ENCODE measurements at places on chromosomes 3 and 15.
A peak's percentile ranks its signal among the peaks of the same experiment; 100 is the strongest.

- no peak for DNase-seq
These were observed 37.2 kb downstream of the CMSS1 start for GRCh38 chr3:99854756-99855298.

DNA sequence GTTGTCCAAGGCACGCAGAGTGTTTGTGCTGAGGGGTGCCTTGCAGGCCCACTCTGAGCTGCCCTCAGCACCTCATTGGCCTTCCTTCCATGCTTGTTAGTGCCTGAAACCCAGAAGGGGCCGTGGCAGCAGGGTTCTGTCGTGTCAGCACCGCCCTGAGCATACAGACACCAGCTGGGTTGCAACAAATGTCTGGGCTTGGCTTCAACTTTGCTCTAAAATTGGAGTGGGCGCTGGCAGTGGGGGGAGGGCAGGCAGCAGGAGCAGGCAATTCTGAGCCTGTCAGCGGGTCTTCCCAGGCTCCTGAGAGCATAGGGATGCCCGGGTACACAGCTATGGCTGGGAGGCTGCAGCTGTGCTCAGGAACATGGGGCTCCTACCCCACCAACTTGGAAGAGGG lies 464.3 kb downstream of the EPHA3 start:
- no peak for DNase-seq

DNA sequence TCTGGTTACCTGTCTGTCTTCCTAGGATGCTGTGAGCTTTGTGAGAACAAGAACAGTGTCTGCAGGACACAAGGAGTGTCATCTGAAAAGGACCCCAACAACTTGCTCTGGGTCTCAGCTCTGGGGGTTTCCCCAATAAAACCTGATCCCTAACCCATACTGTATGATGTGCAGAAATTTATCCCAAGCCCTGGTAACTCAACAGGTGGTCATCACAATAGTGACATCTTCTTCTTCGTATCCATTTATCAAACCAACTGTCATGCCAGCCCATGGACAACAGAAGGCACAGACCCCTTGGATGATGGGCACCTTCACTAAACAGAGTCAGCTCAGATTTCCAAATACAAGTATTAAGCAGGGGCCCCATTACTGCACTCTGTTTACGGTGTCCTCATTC lies 127.5 kb downstream of the UACA start:
- no peak for DNase-seq

- no peak for DNase-seq
These were observed 318.1 kb upstream of the IGF1R start for GRCh38 chr15:98330258-98330657.

DNA sequence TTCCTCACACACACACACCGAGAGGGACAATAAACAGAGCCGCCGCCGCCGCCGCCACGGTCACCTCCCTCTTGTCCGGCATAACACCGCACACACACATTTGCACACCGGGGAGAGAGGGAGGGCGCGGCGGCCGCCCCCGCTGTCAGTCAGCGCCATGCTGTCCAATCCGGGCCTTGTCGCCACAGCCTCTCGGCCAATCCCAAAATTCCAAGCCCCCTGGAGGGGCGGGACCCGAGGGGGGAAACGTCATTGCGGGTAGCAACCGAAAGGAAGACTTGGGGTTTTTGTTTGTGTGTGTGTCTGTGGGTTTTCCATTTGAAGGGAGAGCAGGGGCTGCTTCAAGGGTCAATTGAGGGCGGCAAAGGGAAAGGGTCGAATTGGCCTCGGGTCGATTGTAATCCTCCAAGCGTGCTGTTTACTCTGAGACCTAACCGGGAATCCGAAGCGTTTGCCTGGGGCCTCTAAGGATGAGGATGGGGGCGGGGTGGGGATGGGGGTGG lies at the start of gene TOP2B:
TSS of gene TOP2B (minus strand) at position 96 of the 503 bp plus-strand sequence. CDS start 610 bp downstream, outside the sequence.
- DNase-seq = peak; percentile 85

- DNase-seq = no peak
These were observed 269.4 kb upstream of the TTC14 start for GRCh38 chr3:180332608-180333007.

DNA sequence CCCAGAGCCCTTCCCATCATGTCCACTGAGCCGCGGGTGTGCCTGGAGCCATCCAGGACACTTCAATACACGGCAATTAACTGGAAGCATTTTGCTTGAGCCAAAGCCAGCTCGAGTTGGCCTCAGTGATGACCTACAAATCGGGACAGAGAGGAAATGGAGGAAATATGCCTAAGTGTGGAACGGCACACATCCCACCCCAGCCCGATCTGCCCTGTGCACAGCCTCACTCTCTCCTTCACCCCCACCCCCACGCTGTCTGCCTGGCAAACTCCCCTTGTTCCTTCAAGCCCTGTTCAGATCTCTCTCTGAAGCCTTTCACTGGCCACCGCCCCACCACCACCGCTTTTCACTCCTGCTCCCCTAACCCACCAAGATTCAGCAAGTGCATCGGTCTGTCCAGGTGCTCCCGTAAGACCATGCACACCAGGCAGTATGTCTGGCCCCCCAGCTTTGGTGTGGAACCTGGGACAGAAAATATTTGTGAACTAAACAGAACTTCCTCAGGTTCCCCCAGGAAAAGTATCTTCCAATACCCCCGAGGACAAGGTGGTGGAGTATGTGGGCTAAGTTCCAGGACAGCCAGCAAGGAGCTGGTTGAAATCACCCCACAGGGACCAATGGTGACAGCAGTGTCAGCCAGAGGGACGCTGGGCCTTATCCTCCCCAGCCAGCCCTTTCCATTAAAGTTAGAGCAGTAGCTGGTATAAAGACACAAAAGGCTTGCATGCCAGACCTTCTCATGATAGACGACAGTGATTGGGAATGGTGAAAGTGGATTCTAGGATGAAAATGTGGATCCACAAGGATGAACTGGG lies 83.7 kb downstream of the VGLL4 start:
- DNase-seq = no peak

DNA sequence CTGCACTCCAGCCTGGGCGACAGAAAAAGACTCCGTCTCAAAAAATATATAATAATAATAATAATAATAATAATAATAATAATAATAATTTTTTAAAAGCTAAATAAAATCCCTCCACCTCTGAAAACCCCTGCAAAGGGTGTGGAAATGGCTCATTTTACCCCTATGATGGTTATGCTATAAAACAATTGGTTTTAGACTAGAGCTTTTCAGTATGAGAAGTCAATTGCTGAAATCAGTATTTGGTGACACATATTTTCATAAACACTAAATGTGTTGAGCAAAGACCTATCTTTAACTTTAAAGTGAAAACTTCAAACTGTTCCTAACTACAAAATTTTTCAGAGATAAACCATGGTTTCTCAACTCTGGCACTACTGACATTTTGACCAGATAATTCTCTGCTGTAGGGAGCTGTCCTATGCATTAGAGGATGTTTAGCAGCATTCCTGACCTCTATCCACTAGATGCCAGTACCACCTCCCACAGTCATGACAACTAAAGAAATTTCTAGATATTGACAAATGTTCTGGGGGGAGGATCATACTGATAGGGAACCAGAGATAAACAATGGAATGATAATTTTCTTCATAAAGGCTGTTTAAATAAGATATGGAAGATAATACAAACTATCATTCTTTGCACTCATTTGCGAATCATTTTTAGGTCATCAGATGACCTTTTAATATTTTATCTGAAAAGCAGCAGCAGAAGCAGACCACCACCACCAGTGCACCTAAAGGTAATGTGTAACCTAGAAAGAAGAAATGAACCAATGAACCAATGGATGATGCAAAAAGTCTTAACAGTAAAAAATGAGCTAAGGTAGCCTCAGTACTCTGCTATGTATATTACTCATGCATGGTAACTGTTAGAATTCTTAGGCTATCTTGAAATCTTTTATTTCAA lies 13.8 kb downstream of the PTPN9 start:
- DNase-seq = no peak

DNA sequence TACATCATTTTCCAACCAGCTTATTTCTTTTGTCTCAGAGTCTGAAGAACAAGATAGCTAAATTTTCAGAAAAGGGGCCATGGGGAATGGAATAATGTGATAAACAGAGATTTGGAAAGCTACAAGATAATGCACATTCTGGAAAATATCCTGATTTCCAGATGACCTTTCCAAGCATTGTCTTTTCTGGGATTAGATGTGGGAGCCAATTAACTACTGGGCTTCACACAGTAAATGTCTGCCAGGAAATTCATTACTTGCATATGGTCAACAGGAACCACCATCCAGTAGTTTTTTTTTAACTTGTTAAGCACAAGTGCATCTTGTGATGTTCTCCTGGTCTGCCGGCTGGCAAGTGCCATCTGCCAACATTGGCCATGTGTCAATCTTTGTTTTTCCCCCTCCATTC lies 131.1 kb upstream of the BFSP2 start:
- DNase-seq = no peak
